OCI-LY7 (cell line): ENCODE measurements at places on chromosomes 3 and 15.

DNA sequence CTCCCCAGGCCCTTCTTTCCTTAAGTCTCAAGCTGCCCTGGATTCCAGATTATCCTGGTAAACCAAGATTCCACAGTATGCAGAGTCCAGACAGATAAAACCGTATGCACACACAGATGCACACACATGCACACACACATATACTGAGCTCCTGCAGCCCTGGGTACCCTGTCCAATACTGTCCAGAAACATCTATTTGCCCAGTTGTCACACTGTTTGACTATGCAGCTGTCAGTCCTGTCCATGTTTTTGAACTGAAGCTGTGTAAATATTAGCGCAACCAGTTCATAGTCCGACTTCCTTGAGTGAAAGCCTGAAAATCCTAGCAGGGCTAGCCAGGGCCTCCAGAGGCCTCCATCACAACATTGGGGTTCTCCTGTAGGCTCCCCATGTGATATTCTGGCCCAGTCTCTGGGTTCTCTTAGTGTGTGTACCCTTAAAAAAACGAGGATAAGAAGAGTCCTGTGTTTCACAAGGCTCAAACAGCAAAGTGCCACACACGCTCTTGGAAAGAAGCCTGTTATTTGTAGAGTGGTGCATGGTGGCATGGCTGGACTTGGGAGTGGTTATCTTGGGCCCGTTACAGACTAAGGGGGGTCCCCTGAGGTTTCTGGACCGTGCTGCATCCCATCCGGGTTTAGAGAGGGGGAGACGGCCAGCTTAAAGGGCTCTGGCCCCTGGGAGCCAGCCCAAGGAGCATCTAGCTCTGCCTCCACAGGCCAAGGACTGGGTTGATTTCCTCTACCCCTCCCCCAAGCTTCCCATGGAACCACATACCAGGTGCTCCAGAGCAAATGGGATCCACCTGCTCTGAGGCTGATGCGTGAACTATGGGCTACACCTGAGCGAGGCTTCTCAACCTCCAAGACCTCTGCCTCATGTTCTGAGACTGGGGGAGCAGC lies 108.3 kb downstream of the IQSEC1 start:
- DNase-seq = no peak

GRCh38 chr15:83658430-83659416 lies 4.8 kb downstream of the ADAMTSL3 start:
- no peak for DNase-seq

DNA sequence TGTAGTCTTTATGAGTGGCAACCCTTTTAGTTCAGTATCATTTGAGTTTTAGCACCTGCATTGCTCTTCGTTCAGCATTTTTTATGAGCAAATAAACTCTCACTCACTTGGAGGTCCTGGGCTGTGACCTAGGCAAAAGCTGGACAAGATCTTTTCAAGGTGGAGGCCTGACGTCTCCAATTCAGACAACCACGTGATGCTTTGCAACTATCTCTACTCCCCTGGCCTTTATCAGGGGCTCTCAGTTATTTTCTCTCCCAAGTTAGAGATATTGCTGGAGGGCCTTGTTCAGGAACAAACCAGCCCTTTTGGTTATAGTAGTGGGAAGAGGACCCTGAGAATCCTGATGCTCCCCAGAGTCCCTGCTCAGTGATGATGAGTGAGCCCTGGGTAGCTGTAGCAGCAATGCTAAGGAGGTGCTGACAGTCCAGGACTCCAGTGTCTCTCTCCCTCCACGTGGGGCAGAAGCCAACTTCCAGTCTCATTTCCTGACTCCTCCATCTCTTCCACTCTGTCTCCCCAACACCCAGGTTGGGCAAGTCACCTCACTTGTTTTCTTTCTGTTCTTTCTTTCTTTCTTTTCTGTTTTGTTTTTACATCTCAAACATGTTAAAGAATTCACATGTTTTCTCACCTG lies 30.4 kb downstream of the HAPLN3 start:
- DNase-seq = no peak

DNA sequence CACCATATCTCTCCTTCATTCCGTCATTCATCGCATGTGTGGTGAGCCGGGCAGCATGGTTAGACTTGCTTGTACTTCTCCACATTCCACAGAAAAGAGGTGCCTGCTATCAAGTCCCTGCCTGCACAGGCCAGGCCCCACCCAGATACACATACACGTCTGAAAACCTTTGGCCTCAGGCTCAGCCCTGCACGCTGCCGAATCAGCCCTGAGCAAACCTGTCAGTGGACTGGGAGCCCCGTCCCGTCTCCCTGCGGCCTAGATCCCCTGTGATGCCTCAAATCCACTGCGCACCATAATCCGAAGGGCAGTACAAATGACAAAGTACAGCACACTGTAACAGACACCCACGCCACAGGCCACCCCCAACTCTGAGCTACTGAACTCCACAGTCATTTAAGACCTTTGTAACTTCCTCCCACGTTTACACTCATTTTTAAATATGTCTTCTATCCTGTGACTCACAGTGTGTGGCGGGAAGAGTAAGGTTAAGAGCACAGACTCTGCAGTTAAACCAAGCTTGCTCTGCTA lies 67.1 kb downstream of the MB21D2 start:
- DNase-seq = no peak

DNA sequence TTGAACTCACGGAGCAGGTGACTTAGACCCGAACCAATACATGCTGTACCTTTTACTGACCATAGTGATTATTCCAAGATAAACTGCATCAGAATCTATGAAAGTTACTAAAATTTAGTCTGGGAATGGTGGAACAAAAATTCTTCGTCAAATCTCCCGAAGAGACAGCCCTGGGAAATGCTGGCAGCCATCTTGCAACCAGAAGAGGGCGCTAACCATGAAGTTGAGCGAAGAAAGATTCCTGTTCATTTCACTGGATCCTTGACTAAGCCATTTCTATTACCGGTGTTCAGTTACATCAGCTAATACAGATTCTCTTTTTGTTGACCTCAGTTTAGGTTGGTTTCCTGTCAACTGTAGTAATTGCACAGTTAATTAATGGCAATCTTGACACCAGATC lies 199.6 kb downstream of the SLC9A9 start:
- DNase-seq = no peak

DNA sequence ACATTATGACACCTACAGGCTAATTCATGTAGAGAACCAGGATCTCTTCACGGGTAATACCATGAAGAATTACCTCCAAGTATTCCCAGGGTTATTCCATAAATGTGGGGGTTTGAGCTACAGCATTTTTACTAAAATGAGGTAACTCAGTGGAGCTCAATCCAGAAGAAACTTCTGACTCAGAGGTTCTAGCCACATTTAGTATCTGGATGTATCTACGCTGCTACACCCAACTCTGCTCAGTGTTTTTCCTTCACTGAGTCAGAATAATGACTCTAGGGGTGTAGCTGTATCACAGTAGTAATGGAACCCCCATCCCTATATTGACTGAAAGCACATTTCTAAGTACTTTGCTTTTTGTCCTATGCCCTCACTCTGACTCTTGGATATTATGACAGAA lies 52.4 kb downstream of the COPS2 start:
- no peak for DNase-seq

DNA sequence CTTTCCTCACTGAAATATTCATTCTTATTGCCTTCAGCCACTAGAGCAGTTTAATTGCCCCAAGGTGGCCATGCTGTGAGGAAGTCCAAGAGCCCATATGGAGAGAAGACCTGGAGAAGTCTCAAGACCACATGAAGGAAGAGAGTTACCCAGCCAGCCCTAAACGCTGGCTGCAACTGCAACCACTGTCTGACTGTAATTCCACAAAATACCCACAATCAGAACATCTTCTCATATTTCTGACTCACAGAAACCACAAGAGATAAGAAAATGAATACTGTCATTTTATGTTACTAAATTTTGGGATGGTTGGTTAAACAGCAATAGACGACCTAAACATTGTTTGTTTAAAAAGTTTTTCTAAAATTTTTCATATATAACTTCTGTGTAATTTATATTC lies 14.7 kb upstream of the SST start:
- no peak for DNase-seq
